ENCODE measurements at places on chromosomes 2 and 18.

GRCh38 chr18:5049124-5049523 lies 147.9 kb downstream of the AKAIN1 start:
- no peak for DNase-seq

GRCh38 chr2:4832642-4833041 lies 859.5 kb upstream of the SOX11 start:
- DNase-seq: no peak

DNA sequence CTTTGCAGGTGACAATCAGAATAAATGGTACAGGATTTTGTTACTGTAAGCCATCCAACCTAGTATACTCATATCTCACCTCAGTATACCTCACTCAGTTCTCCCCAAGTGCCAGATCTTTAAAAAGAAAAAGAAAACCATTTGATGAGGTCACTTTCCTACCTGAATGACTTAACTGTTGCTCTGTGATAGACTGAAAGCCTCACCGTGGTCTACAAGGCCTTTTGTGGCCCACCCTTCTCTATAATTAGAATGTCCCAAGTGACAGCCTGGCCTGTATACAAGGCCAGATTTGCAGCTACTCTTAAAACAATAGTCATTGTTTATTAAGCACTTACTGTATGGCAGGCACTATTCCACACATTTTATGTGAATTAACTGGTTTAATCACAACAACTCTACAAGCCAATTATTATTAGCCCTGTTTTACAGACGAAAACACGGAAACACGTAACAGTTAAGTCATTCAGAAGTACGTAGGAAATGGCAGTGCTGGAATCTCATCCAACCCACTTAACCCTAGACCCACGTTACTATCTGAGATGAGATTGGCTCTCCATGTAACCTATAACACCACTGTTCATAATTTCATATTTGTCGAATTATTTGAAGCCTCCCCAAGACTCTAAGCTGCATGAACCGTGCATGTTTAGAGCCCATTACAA lies 28.3 kb downstream of the PKP4 start:
- no peak for DNase-seq

GRCh38 chr18:24002479-24002878 lies 12.1 kb upstream of the TTC39C start:
- DNase-seq: no peak

DNA sequence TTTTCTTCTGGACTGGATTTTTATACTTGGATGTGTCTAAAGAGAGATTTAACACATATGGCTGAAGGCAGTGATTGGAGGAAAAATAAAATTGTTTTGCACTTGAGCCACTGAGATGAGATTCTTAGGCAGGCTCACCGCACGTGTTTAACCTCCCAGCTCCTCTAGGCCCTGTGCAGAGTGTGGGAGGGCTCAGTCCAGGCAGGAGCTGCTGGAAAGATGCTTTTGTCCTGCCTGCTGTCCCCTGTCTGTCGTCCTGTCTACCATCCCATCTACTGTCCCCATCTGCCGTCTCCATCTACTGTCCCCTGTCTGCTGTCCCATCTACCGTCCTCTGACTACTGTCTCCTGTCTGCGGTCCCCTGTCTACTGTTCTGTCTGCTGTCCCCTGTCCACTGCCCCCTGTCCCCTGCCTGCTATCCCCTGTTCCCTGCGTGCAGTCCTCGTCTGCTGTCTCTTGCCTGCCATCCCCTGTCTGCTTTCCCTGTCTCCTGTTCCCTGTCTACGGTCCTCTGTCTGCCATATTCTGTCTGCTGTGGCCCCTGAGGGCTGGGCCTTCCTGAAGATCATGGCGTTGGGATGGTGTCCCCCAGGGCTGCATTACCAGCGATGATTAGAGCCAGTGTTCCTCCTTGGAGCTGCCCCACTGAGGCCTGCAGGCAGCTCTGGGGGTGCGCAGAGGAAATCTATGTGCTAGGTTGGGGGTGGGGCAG lies 43.7 kb upstream of the HS6ST1 start:
- DNase-seq: no peak

DNA sequence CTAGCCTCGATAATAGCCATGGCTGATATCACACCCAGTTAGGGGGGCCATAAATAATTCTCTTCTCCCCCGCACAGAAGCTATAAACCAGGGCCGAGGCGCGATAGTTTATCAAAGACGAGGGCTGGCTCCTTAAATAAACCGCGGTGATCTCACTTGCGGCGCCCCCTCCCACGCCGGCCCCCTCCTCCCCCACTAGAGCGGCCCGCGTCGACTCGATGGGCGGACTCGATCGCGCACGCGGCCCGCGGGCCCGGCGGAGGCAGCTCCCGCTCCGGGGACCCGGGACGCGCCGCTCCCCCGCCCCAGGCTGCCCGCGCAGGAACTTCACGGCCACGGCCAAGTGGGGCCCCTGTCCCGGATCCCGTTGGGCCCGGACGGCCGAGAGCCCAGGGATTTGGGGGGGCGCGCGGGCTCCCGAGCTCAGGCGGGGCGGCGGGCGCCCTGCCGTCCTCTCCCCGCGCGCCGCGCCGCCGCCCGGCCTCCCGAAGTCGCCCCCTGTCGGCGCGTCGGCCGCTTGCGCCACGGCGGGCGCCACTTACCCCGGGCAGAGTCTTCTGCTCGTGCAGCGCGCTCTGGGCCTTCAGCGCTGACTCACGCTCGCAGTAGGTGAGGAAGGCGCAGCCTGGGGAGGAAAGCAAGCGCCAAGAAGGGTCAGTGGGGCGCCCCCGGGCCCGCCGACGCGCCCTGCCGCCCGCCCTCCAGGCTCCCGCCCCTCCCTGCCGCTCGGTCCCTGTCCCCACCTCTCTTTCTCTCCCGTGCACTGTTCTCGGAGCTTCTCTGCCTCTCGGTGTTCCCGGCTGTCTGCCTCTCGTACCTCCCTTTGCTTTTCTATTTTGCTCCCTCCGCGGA lies 80.4 kb downstream of the CELF4 start:
- DNase-seq: no peak

DNA sequence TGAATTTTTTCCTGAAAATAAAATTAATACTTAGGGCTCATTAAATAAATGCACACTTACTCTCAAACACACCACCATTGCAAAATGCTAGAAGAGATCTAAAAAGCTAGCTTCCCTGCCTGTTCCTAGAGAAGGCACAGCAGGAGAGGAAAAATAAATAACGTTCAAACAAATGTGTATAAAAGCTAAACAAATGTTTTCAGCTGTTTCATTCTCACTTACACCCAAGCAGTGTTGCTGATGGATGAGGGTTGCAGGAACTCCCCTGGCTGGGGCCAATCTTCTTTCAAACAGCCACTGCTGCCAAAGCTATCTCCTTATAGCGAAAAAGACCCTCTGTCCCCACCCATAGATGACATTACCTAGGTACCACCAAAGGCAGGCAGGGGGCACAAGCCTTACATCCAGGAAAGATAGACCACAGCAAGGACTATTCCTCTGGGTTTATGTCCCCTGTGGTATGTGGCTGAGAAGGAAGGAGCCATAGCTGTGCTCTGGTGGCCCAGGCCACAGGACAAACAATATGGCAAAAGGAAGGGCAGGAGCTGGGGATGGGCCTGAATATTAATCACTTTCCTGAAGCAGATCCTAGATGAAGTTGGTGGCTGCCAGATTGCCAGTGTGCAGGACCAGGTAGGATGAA lies 214.6 kb downstream of the TTC32 start:
- DNase-seq: no peak

GRCh38 chr2:48829036-48829435 lies 73.5 kb upstream of the LHCGR start:
- no peak for DNase-seq

GRCh38 chr2:20170704-20171250 lies 54.2 kb downstream of the SDC1 start:
- DNase-seq: no peak

DNA sequence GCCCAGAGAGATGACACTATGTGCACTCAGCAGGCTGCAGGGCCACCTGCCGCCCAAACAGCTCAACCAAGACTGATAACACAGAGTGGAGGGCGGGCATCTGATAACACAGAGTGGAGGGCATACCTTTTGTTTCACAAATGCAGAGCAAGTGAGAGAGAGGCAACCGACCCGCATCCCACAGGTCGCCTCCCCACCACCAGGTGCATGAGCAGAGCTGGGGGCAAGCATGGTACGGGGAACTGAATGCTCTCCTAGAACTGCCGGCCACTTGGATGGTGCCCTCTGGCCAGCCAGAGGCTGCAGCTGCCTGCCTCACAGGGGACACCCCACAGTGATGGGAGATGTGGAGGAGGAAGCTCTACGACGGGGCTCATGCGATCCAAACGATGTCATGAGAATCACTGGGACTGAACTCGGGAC lies 49.5 kb downstream of the ANO7 start:
- no peak for DNase-seq

All from CD8-positive, alpha-beta T cell (primary cell).